Activated CD4-positive, alpha-beta T cell treated with anti-CD3 and anti-CD28 coated beads, Interleukin-2, Interleukin-4, amounts not matched to agents 100 ng/mL and 50 ng/mL, durations not matched to agents 16 hours and 8 hours (primary cell): ENCODE measurements at places on chromosomes 2 and 18.

DNA sequence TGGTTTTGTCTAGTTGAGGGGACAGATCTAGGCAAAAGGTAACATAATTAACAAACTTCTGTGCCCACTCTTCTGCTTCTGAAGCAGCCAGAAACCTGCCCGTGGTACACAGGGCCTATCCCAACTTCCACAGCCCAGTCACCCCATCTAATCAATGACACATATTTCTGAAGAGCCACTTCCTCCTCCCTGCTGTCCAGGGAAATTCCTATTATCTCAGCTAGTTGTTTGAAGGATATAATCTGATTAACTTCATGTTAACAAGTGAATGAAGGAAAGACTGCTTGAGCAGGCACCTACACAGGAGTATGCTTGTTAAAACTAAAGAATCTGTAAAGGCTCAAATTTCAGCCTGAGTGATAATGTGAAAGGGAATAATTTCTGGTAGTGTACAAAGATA is 61.4 kb downstream of the CCDC148 start:
- no peak for DNase-seq

DNA sequence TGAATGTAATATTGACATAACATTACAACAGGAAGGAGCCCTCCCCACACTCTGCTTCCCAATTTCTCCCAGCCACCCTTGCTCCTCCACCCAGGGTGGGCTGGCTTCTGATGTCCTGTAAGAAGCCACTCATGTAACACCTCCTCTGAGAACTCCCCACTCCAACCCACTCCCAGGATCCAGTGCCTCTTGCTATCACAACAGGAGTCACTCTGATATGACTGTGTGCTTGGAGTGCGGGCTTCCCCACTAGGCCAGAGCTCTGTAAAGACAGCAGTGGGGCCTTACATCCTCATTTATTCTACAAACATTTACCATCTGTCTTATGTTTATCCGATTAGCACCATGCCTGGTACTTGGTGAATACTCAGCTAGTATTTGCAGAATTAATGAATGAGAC is 65.1 kb downstream of the PTGR3 start:
- no peak for DNase-seq

DNA sequence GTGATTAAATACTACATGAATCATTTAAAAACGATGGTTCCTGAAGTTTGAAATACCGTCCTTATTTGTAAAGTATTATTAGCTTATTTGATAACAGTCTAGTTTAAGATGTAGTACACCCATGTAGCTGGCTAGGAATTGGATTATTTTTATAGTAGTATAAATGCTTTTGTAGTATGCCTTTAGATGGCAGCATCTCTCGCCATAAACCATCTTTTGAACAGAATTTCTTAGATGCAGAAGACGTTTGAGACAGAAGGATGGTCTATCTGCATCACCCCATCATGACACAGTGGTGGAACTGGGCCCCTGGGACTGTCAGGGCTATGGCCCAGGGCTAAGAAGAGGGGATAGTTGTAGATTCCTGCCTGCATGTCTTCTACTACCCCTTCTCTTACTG is 152.7 kb downstream of the WDSUB1 start:
- no peak for DNase-seq

GRCh38 chr2:64059270-64059669 is 40.0 kb upstream of the VPS54 start:
- no peak for DNase-seq
